ENCODE measurements at places on chromosomes 4 and X.
A peak's percentile ranks its signal among the peaks of the same experiment; 100 is the strongest.

DNA sequence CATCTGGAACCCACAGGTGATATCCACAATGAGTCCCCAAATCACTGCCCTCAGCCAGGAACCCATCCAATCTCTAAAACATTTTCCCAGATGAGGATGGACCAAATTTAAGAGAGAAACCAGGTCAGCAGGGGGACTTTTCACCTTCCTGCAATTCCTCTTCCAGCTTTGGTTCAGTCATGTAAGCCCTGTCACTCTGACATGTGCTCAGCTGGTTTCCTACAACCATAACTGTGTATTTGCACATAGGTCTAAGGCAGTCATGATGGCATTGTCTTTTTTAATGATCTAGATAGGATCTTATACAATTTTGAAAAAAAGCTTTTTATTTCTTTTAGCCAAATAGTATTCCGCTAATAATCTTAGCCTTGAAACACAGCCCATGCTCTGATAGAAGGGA, 6.5 kb downstream of the CXXC4 start:
- DNase-seq, result no peak

DNA sequence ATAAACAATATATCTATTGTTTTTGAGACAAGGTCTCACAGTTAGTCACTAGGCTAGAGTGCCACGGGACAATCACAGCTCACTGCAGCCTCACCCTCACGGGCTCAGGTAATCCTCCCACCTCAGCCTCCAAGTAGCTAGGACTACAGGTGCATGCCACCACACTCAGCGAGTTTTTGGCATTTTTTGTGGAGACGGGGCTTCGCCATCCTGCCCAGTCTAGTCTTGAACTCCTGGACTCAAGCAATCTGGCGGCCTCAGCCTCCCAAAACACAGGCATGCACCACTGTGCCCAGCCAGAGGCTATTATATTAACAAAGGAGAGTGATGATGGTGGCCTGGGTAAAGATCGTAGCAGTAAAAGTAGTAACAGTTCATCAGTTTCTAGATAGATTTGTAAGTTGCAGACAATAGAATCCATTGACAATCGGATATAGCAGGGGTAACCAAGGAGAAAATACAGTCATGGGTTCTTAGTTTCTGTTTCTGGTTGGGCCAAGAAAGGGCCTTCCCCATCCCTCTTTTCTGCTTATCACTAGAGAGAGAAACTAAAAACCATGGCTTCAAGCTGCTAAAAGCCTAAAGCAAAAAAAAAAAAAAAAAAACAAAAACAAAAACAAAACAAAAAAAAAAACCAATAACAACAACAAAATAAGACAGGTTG, 60.6 kb downstream of the ANXA10 start:
- no peak for DNase-seq

GRCh38 chr4:100428051-100428450, 89.8 kb downstream of the EMCN start:
- no peak for DNase-seq

DNA sequence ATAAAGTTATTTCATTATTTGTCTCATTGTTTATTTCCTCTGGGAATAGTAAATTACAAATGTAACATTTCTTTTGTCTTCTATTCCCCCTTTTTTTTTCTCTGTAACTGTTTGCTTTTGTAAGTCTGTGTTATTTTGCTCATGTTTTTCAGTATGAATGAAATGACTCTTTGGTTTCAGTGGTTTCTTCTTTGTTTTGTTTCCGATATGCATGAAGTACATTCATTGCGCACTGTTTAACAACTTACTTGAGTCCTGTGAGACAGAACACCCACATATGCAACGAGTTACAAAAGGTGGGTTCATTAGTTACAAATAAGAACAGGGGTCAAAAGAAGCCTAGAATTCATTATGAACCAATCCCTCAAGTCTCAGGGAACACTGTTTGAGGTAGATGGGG, 175.0 kb upstream of the UGT8 start:
- no peak for DNase-seq

DNA sequence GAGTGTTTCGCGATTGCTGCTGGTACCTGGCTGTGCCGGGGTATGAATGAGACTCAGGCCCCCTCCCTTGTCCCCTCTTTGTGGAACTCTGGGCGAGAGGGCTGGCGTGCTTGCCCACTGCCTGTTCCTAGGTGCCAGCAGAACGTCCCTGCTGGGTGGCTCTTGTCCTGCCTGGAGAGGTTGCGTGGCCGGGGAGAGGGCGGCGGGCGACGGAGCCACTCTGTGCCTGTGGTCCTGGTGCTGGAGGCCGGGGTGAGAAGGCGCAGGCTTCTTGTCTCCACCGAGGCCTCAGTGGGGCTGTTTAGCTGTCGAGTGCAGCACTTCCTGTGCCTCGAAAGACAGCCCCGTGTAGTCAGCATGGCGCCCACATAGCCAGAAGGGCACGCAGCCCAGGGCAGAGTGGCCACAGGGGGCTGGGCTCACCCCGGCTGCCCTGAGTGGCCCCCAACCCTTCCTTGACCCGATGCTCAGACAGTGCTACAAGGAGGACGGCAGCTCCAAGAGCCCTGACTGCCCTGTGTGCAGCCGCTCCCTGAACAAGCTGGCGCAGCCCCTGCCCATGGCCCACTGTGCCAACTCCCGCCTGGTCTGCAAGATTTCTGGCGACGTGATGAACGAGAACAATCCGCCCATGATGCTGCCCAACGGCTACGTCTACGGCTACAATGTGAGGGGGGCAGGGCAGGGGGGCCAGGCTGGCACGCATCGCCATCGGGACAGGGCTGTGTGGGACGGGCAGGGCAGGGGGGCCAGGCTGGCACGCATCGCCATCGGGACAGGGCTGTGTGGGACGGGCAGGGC, 8.9 kb upstream of the UVSSA start:
- no peak for DNase-seq

- no peak for DNase-seq
These were observed 132.3 kb upstream of the ARHGEF9 start for GRCh38 chrX:63917296-63917695.

- no peak for DNase-seq
These were observed 51.1 kb downstream of the WDFY3 start for GRCh38 chr4:84915396-84915780.

DNA sequence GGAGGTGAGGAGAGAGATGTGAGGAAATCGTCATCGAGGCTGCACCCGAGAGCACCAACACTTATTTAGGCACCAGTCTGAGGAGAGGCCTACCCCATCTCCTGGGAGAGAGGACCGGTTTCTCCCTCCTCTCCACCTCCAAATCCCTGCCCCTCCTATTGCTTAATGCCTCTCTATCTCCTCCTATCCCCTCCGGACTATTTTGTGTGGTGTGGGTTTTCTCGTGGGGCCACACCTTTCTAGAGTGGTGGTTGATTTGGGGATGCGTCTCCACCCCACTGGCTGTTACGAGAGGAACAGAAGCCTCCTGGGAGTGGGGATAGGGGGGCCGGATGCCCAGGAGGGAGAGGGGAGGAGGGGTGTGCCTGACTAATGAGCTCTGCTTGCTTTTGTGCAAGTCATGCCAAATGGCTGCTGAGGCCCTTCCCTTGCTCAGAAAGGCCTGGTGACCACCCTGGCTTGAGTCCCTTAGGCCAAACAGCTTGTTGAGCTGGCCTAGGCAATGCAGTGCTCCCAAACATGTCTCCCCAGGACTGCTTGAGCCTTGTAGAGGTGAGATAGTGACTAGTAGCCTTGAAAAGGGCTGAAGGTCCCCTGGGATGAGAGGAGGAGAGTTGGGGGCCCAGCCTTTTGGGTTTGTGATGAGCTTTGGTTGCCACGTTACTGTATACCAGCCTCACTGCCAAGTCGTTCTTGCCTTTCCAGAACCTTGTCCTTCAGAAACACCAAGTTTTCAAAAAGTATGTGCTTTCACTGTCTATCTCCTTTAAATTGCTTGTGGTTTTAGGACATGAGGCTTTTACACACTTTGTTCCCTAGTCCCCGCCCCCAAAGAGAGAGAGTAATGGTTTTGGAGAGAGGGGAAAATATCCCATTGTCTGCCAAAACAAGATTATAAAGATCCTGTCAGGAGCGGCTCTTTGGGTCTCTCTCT, 1.2 kb downstream of the MSN start:
- DNase-seq, result peak; percentile 68

DNA sequence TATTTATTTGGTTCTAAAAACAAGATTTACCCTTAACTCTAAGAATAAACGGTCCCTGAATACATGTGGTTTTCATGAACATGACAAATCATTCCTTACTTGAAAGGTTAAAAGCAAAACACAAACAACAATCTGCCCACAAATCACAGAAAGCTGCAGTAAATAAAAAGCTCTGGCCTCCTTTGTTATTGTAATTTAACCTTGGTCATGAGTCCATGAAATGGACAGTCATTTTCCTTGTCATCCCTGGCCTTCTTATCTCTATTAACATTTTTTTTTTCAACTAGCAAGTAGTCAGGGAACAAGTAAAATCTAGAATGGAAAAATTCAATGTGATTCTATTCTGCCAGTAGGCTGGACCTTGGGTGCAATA, 92.7 kb downstream of the SCD5 start:
- no peak for DNase-seq

DNA sequence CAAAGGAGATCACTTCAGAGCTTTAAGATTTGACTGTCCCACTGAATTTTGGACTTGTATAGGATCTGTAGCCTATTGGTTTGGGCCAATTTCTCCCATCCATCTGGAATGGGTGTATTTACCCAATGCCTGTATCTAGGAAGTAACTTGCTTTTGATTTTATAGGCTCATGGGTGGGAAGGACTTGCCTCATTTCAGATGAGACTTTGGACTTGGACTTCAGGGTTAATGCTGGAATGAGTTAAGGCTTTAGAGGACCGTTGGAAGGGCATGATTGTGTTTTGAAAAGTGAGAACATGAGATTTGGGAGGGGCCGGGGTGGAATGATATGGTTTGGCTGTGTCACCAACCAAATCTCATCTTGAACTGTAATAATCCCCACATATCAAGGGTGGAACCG, 73.8 kb downstream of the ZNF518B start:
- no peak for DNase-seq

DNA sequence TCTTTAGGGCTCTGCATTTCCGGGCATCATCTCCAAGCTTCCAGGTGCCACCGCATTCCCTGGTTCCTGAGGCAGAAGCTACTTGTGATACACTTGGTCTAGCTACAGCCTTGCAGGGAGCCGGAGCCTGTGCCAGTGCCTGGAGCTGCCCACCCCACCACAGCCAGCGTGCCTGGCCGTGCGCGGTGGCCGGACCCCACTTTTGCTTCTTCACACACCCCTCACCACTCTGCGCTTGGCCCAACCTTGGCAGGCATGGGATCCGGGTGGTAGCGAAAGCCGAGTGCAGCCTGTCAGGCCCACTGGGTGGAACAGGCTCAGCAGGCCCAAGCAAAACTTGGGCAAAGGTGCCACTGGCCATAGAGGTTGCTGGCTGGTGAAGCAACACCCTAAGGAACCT, 823.7 kb downstream of the GLUD2 start:
- DNase-seq, result no peak

- no peak for DNase-seq
These were observed 83.0 kb upstream of the CBR4 start for GRCh38 chr4:169092889-169093522.

Measured in activated CD4-positive, alpha-beta T cell treated with anti-CD3 and anti-CD28 coated beads, Interleukin-2, amount 50 U/mL, for 48 hours (primary cell).